ENCODE measurements at places on chromosomes 6 and 20.

GRCh38 chr20:44728801-44729443, 13.8 kb downstream of the CCN5 start:
- DNase-seq: no peak

GRCh38 chr6:88890860-88891845, 72.3 kb downstream of the RNGTT start:
- no peak for DNase-seq

GRCh38 chr6:11653028-11653583, 115.6 kb downstream of the TMEM170B start:
- DNase-seq: peak; percentile 71

- no peak for DNase-seq
Observed at GRCh38 chr6:150928882-150929281, 63.4 kb downstream of the MTHFD1L start.

DNA sequence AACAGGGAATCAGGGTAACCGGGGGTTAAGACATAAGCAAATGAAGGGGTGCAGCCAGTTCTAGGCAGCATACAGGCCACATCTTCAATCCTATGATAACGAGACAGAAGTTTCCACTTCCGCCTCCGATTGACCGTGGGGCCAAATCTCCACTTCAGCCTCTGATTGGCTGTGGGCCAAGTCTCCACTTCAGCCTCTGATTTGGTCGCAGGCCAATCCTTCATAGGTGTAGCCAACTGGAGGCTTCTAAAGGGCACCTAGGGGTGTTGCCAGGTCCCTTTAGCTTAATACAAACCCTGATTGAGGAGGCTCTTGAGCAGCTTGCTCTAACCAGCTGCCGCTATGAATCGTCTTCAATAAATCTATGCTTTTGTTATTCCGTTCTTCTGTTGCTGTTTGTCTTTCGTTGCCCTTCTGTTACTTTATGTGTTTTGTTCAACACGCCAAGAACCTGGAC, 2.1 kb upstream of the ERGIC3 start:
- DNase-seq: peak; percentile 55

Measured in activated CD4-positive, alpha-beta memory T cell treated with anti-CD3 and anti-CD28 coated beads for 36 hours (primary cell).